ENCODE measurements at places on chromosomes 3 and 15.

- DNase-seq = no peak
Measured at GRCh38 chr3:76997733-76998132, 42.2 kb upstream of the ROBO2 start.

- DNase-seq = no peak
Measured at GRCh38 chr3:69085168-69085832, 563 bp downstream of the ARL6IP5 start.

DNA sequence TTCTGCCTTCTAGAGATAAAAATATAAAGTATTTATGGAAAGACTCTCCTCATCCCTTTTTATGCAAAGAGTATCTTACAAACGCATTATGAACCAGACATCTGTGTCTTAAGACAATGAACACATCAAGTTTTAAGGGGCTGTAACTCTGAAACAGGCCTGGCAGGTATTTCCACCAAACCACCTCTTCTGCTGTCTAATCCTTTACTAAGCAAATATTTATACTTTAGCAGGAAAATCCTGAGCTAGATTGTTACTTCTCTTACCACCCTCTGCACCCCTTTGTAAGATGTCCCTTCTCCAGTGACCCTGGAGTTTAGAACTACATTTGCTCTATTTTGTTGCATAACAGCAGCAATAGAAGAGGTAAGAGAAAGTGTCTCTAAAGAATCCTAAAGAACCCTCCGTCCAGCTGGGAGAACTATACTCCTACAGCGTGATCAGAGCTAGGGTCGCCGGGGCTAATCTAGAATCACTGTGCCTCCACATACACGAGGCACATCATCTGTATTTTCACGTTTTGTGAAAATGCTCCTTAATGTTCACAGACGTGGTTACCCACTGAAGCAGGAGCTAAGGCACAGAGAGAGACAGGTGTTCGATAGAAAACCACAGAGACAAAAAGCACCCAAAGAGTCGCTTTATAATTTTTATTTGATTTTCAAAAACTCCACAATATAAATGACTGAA is 129.6 kb downstream of the FOXP1 start:
- DNase-seq = no peak

GRCh38 chr3:184645336-184645735 is 66.5 kb downstream of the MAGEF1 start:
- no peak for DNase-seq

DNA sequence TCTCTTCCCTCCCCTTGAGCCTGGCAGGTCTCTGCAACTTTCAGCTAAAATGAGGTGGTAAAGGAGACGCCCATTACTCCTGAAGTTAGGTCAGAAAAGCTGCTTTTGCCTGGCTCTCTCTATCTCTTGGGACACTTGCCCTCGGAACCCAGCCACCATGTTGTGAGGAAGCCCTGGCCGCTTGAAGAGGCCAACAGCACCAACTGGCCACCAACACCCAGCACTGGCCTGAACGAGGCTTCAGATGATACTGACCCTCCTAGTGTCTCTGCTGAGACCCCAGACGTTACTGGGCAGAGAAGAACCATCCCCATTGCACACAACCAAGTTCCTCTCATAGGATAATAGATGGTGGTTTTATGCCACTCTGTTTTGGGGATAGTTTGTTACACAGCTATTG is 49.5 kb upstream of the PCSK6 start:
- no peak for DNase-seq

- DNase-seq = no peak
Measured at GRCh38 chr3:6771171-6771570, 89.7 kb upstream of the GRM7 start.

DNA sequence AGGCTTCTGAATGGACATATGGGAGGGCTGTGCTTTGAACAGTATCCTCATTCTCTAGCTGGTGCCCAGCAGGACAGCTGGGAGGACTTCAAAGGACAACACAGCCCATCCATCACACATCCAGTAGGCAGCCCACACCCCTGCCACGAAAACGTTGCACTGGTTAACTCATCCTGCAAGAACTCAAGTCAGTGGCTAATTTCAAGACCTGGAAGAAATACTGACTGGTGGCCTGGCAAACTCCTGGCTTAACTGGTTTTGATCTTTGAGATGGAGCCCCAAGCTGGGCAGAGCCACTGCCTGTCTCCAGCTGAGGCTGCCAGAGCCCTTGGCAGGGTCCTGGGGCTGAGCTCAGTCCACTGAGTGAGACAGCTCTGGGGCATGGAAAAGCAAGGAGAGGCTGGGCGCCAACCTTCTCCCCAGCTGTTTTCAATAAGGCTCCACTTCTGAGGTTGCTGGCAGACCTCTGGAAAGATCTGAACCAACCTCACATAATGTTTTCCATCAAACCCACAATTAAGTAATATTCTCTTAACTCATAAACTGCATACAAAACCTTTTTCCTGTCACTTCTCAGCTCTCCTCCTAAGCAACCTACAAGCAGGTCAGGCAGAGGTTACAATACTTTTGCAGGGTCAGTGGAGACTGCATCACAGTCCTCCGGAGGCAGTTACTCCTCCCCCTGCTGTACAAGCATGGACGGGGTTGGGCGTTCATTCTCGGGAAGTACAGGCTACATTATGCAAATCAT is 110.3 kb downstream of the MYLK start:
- no peak for DNase-seq

DNA sequence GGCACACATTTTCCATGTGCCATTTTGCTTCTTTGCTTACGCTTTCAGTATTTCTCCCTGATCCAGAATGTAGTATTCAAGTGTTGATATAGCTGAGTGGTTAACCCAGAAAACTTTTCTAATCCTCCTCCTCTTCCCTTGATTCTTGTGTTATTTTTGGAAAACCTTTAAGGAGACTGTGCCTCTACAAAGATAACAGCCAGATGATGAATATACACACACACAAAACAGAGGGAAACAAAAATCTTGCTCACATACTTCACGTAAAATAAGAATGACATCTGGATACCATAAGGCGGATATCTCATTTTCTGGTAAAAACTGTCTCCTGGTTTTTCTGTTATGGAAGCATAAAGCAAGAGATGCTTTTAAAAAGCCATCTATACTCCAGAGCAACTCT is 295.8 kb upstream of the THBS1 start:
- DNase-seq = no peak

DNA sequence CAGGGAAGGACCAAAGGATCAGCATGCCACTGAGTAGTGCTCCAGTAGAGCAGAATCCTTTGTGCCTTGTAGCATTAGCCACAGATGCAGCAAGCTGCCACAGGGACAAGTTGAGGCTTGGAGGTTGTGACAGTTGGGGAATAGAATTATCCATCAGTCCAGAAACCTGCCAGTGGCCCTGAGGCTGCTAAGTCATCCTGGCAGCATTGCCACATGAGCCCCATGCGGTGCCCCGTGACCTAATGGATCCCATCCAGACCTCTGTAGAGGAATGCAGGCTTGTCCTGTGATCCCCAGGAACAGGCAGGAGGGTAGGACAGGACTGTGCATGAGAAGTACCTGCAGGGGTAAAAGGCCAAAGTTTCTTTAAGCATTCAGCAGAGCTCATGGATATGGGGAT is 51.7 kb downstream of the BOC start:
- DNase-seq = no peak

GRCh38 chr3:16386561-16386960 is 121.5 kb downstream of the OXNAD1 start:
- no peak for DNase-seq

- DNase-seq = no peak
Measured at GRCh38 chr3:124919756-124920155, 14.8 kb downstream of the MUC13 start.

- DNase-seq = no peak
Measured at GRCh38 chr3:66480666-66481065, 20.2 kb downstream of the LRIG1 start.

- no peak for DNase-seq
Measured at GRCh38 chr3:70990185-70990584, 593.3 kb downstream of the FOXP1 start.

DNA sequence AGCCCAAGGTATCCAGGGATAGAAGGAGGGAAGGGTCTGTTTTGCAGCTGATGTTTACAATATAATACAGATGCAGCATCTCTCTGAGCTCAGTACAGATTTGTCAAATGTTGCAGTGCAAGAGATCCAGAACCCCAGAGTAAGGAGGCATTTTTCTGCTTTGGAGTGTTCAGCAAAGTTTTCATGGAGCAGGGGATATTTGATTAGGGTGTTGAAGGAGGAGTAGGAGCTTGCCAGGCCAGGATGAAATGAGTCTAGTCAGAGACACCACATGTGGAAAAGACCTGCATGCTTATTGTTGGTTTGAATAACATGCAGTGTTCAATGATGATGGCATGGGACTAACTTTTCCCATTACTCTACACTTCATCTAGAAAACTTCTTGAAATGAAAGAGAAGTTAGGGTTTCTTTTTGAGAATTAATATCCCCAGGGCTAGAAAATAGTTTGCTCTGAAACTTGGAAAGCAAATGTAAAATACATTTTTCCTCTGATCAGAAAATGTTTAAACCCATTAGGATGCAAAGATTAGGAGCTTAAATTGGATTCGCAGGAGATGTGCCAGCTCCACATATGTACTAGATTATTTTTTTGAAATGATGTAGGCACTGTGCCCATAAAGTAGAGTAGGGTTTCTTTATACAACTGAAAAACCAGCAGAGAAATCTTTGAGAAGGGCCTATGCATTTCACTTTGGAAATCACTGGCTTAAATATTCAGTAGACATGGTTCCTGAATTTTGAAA is 243.8 kb downstream of the CACNA2D3 start:
- no peak for DNase-seq

DNA sequence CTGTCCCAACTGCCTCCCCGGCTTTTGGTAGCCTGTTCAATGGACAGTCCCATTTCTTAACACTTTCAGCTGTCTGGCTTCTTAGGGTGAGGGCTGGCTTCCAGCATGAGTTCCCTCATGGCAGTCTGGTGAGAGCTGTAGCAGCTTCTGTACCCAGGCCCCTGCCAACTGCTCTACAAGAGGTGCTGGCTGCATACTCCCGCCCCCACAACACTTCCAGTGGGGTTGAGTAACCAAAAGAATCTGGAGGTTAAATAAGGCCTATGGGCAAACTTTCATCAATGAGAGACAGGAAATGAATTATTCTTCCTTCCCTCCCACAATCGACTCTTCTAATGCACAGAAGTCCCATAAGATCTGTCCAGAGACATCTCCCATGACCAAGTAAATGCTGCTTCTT is 145.0 kb downstream of the NEK10 start:
- DNase-seq = no peak

All from NCI-H2029 treated with DMSO at 0.1 percent for 48 hours (cell line).